ENCODE measurements at places on chromosomes 11 and 22. TPM values are rescaled to one million over a fixed set of nuclear protein-coding genes. Genes with fewer than 3 reads are reported as not detected.

GRCh38 chr22:24423519-24424000 lies 3.8 kb upstream of the ADORA2A start:
- H3K27me3 ChIP-seq: peaks cover 29% of the 10 kb centered on the region
- no peaks in the 10 kb centered on the region for H3K36me3 ChIP-seq
- H3K27ac ChIP-seq: no peak overlapping the region
- peaks cover 8% of the 10 kb centered on the region for H3K4me1 ChIP-seq
- peak; percentile 70 for DNase-seq

DNA sequence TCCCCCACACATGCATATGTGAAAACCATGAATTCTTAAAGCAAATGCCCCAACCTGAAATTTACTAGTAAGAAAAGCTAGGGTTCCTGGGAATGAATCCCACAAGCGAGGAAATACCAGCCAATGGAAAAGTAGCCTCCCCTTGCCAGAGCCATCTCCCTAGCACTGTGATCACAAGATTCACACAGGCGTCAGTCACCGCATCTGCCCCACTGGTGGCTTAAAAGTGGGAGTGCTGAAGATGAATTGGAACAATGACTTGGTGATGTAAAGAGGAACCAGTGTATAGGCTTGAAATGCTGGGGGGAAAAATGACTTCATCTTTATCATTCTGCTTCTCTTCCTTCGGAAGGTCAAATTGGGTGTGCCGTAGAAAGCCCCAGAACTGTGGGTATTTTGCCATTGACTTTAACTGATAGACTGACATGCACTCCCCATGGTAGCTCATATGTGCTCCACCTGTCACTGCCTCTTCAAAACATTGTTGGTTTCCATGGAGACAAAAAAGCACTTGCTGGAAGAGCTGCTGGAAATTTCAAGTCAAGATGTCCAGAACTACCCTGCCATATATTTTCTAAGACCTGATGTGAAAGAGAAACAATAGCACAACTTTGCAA lies 19.2 kb upstream of the ASPHD2 start:
- no peaks in the 10 kb centered on the region for H3K27me3 ChIP-seq
- DNase-seq: no peak
- no peaks in the 10 kb centered on the region for H3K4me1 ChIP-seq
- no peak overlapping the region for H3K27ac ChIP-seq
- no peak overlapping the region for H3K4me3 ChIP-seq

Gene GAL
- 80.9 TPM for total RNA-seq

- H3K4me1 ChIP-seq: peaks cover 7% of the 10 kb centered on the region
- H3K36me3 ChIP-seq: no peaks in the 10 kb centered on the region
- peak; percentile 80 for DNase-seq
Observed at GRCh38 chr11:115530752-115531151, 26.5 kb upstream of the CADM1 start.

DNA sequence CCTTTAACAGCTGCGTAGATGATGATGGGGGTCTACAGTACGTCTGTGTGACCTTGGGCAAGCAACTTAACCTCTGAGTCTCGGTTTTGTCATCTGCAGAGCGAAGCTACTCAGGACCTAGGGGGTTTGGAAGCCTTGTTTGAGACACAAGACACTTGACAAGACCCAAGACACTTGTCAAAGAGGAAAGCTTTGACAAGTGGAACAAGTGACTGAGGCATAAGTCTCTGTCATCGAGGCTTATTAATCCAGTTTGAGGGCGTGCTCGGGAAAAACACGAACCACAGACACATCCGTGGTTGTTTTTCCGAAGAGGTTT lies 732 bp upstream of the PC start:
- peak overlapping the region; percentile 56 for H3K27ac ChIP-seq
- H3K4me3 ChIP-seq: peak overlapping the region; percentile 45
- peaks cover 11% of the 10 kb centered on the region for H3K4me1 ChIP-seq
- H3K27me3 ChIP-seq: no peaks in the 10 kb centered on the region
- no peak for DNase-seq

DNA sequence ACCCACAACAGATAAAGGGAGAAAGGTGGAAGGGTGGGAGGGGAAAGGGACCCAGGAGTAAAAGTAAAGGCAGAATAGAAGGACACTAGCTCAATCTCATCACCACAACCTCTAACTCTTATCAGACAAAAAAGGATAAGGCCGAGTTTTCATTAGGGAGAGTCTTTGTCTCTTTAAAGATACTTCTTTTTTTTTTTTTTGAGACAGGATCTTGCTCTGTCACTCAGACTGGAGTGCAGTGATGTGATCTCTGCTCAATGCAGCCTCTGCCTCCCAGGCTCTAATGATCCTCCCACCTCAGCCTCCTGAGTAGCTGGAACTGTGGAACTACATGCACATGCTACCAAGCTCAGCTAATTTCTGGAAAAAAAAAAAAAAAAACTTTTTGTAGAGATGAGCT lies 85.6 kb upstream of the CHRM4 start:
- H3K27ac ChIP-seq: no peak overlapping the region
- no peaks in the 10 kb centered on the region for H3K36me3 ChIP-seq
- H3K4me1 ChIP-seq: no peaks in the 10 kb centered on the region
- H3K4me3 ChIP-seq: no peak overlapping the region

DNA sequence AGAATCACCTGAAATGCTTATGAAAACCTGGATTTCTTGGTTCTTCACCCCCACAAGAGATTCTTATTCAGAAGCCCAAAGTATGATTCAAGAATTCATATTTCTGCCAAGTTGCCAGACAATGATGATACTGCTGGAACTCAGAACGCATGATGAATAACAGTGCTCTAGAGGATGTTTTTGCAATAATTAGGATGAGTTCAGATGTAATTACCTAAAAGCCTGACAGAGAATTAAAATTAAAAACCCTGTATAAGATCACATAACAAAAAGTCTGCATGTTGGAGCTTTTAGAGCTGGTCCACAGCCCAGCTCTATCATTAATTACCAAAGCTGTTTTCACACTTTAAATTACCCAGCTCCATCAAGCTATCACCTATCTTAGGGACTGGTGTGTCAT lies 211.8 kb downstream of the LUZP2 start:
- H3K4me3 ChIP-seq: no peak overlapping the region
- H3K27me3 ChIP-seq: no peaks in the 10 kb centered on the region
- peaks cover 12% of the 10 kb centered on the region for H3K4me1 ChIP-seq
- H3K27ac ChIP-seq: no peak overlapping the region
- DNase-seq: no peak
- no peaks in the 10 kb centered on the region for H3K36me3 ChIP-seq

Data from GM23338 (cell line).